ENCODE measurements at places on chromosomes 2 and 18. TPM values are rescaled to one million over a fixed set of nuclear protein-coding genes. Genes with fewer than 3 reads are reported as not detected.

MFSD6 gene
- total RNA-seq, result 45.6 TPM

GPR45 gene
- total RNA-seq, result not detected

FBXO15 gene
- total RNA-seq, result 1.3 TPM

NT5DC4 gene
- not detected for total RNA-seq

ACTG2 gene
- total RNA-seq, result not detected

GATA6 gene
- 4.0 TPM for total RNA-seq
